ENCODE measurements at places on chromosomes 12 and 14.

GRCh38 chr12:86948851-86949250, 692.7 kb upstream of the MGAT4C start:
- DNase-seq = no peak

DNA sequence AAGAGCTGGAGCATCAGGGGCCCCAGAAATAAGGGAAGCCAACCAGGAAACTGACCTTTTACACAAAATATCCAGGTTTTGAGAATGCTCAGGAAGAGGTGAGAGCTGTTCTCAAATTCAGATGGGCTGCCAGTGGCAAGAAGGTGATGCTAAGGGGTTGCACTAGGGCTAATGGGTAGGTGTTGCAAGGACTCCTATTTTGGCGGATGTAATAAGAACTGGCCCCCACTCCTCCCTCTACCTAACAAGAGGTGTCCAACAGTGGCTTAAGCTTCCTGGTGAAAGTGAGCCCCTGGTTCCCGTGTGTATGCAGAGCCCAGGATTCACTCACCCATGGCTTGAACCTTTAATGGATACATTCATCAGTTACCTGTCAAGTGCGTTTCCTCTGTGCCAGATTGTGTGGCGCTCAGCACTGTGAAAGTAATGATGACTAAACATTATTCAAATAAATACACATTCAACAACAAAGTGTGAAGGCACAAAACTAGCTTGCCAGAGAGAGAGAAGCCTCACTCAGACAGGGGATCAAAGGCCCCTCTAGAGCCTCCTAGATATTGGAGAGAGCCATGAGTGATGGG, 705 bp upstream of the CHGA start:
- DNase-seq = no peak

GRCh38 chr12:2334689-2335088, 281.9 kb downstream of the CACNA1C start:
- no peak for DNase-seq

DNA sequence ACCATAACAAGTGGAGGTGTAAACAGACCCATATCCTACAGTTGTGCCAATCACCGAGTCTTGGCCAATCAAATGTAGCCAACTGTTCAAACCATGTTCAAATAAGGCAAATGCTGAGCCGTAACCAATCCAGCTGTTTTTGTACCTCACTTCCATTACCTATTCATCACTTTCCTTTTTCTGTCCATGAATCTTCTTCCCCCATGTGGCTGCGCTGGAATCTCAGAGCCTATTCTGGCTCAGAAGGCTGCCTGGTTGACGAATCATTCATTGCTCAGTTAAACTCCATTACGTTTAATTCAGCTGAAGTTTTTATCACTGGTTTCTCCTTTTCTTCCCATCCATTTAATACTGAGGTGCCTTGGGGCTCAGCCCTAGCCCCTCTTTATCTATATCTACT, 71.1 kb downstream of the TBC1D30 start:
- DNase-seq = no peak

- no peak for DNase-seq
These were observed 423.7 kb downstream of the EGLN3 start for GRCh38 chr14:33527023-33527634.

GRCh38 chr12:107661830-107662229, 23.8 kb upstream of the PWP1 start:
- DNase-seq = no peak

GRCh38 chr14:101723061-101723595, 38.4 kb upstream of the PPP2R5C start:
- no peak for DNase-seq

GRCh38 chr12:109115758-109116610, at the start of gene ACACB:
ACACB (plus strand) TSS chr12:109116587; CDS start chr12:109139406, 22,819 bp downstream.
- DNase-seq = no peak

- no peak for DNase-seq
These were observed 190.7 kb upstream of the PPFIA2 start for GRCh38 chr12:81949841-81950308.

- DNase-seq = no peak
These were observed 247.4 kb downstream of the GALC start for GRCh38 chr14:87745507-87746118.

- no peak for DNase-seq
These were observed 55.8 kb downstream of the CMAS start for GRCh38 chr12:22101749-22102243.

DNA sequence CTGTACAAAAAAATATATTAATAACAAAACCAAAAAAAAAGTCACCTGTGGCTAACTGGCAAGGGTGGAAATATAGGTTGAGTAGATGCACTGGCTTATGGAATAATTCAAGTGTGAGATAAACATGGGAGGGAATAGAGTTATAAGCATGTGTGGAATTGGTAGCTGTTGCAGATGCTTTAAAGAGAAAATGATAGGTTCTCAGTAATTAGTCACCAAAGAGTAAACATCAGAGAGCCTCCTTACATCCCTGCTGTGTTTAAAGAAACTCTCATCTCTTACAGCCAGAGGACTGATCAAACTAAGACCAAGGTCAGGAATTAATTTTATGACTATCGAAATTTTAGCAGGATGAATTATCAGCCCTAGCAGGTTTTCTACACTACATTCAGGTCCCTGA, 70.5 kb downstream of the EGLN3 start:
- no peak for DNase-seq

GRCh38 chr12:6420364-6420763, 24.4 kb upstream of the CD27 start:
- no peak for DNase-seq

- peak; percentile 1 for DNase-seq
These were observed 37.9 kb downstream of the A2ML1 start for GRCh38 chr12:8860165-8860961.

GRCh38 chr12:55256831-55257230, 12.4 kb downstream of the OR6C74 start:
- no peak for DNase-seq

- no peak for DNase-seq
These were observed 42.1 kb upstream of the LIN7A start for GRCh38 chr12:80979816-80980215.

DNA sequence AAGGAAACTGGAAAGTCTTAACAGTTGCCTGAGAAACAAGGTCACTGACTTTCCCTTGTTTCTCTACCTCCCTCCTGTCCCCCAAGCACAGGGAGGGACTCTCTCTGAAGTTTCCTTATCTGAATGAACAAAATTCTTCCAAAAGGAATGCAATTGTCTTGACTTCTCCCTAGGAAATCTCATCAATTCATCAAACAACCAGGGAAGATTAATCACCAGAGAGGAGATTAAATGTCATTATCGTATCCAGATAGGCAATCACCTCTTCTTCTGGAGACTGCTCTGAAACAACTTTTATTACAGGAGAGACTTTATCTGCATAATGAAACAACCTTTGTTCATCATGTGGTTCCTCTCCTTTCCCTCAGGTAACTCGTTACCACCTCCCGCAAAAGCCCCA, 431.4 kb downstream of the SLC16A7 start:
- no peak for DNase-seq

DNA sequence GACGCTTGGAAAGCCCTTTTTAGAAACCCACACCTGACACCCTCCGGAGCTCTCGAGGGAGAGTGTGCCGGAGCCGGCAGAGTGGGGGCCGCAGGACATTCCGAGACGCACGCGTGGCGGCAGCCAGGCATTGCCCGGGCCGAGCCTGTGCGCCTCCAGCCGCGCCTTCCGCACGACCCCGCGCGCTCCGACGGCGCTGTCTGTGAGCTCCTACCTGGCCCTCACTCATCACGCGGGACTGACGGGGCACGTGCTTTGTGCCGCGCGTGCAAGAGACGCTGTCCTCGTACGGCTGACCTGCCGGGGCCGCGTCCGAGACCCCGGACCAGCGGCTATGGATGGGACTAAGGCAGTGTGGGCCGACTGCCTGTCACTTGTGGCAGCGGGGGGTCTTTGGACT, 5.2 kb downstream of the GALNT9 start:
- no peak for DNase-seq

DNA sequence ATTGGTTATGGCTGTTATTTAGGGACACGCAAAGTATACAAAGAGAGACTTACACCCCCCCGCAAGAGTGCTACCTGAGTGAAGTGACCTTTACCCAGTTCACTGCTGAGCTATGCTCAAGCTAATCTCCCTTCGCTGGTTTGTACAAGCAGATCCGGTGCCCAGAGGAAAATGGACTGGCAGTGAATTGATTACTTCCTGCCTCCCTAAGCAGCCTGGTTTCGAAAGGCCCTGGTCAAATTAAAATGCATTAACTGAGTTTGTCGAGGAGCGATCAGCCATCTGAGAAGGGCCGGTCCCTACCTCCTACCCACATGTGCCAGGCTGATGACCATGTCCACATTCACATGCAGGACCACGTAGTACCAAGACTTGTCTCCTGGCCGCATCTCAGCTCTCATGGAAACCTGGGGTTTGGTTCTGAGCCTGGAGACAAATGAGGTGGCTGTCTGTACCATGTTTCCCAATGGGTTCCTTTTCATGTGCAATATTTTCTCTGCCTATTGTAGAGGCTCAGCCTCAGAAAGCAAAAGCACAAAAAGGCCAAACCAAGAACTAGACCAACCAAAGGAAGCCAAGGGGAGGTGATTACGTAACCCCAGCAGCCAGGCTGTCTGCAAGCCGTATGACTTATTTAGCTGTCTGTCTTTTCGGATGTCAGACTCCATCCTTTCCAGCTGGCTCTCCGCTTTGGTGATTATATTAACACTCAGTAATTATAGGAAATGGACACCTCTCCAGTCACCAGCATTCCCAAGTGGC, 284.7 kb upstream of the PWP1 start:
- DNase-seq = no peak

- DNase-seq = no peak
These were observed 34.6 kb downstream of the HECTD4 start for GRCh38 chr12:112347581-112347982.

- DNase-seq = no peak
These were observed 43.3 kb downstream of the ARMH4 start for GRCh38 chr14:58108717-58109116.

DNA sequence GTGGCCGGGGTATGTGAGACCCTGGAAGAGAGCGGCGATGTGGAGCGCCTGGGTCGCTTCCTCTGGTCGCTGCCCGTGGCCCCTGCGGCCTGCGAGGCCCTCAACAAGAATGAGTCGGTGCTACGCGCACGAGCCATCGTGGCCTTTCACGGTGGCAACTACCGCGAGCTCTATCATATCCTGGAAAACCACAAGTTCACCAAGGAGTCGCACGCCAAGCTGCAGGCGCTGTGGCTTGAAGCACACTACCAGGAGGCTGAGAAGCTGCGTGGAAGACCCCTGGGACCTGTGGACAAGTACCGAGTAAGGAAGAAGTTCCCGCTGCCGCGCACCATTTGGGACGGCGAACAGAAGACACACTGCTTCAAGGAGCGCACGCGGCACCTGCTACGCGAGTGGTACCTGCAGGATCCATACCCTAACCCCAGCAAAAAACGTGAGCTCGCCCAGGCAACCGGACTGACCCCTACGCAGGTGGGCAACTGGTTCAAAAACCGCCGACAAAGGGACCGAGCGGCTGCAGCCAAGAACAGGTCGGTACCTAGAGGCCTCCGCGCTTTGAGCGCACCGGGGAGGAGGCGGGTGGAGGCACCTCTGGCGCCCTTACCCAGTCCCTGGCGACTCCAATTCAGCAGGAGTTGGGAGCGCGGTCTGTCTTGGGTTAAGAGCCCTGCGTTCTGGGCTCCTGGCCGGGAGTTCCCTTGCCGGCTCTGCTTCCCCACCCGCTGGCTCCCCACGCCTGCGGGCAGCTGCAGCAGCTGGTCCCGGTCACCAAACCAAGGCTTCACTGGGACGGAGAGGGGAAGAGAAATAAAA, 700 bp downstream of the SIX6 start:
- DNase-seq = no peak

GRCh38 chr12:91978143-91978542, 167.5 kb downstream of the BTG1 start:
- DNase-seq = no peak

DNA sequence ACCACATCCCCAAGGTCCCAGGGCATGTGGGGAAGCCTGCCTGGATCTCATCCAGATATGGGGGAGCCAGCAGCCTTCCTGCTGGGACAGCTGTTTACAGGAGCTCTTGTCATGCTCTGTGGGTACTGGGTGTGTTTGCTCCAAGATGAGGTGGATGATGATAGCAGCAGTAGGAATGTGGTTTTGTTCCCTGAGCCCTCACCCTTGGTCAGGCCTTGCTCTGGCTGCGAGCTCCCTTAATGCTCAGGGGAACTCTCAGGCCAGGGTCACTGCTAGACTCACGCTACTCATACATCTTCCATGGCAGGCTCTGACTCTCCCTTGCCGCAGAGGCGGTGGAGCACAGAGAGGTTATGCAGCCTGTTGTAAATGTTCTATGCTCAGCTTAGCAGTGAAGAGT, 990.3 kb downstream of the AACS start:
- no peak for DNase-seq

DNA sequence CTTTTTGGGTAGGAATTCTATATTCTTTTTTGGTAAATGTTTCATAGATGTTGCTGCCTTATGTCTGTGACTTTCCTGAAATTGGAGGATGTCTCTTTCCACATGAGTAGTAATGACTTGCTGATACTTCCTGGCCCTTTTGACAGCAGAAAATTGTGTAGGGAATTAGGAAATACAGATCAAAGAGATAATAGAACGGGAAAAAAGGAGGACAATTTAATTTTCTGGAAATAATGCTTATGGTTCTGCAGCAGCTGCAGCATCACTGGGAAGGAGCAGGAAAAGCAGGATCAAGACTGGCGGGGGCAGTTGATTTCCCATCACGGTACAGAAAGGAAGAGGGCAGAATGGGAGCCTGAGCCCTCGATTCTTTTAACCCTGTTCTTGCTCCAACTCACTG, 68.8 kb upstream of the PZP start:
- no peak for DNase-seq

DNA sequence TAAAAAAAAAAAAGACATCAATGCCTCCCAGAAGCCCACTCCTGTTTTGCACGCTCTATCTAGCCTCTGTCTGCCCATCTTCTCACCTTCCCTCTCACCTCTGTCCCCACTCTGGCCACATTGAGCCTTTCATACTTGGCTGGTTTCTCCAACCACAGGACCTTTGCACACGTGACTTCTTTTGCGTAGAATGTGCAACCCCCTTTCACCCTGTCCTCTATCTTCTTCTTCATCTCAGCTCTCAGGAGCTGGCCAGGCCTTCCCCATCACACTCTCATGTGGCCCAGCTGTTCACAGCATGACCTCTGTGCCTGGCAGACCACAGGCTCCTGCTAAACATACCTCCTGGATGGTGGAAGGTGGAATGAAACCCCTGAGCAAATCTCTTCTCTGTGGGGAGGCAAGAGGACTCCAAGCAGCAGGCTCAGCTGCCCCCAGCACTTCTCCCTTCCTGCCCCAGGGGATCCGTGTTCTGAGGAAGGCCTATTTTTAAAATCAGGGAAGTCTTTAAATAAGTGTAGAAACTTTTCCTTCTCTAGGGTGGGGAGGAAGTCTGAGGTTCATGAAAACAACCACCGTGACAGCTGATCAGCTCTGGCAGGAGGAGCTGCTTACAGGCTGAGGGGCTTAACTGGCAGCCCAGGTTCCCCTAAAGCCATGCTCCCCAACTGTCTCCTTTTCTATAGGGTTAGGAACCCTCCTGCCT, 11.6 kb downstream of the HVCN1 start:
- DNase-seq = no peak

- DNase-seq = no peak
These were observed 9.3 kb downstream of the TNFAIP2 start for GRCh38 chr14:103132381-103133209.
